ENCODE measurements at places on chromosomes 1 and 21. TPM values are rescaled to one million over a fixed set of nuclear protein-coding genes. Genes with fewer than 3 reads are reported as not detected.
A peak's percentile ranks its signal among the peaks of the same experiment; 100 is the strongest.

DNA sequence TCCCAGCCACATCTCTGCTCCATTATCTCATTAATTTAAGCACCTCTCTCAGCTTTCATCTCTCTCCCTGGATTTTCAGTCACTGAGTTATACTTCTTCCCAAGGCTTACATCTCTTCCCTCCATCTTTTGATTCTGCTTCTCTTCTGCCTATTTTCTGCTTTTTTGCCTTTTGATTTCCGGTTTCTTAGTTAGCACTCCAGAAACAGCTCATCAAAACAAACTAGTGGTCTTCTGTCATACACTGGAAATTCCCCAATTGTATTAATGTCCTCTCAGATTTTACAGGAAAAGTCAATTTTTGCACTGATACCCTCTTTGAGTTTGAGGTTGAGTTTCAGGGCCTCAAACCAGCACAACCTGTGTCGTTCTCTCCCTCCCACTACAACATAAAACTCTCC lies 1.5 kb downstream of the LCE3E start:
- DNase-seq: no peak

- no peak for DNase-seq
Observed at GRCh38 chr21:37877888-37878684, 38.2 kb downstream of the KCNJ6 start.

CCDC190 gene
- not detected for total RNA-seq

- DNase-seq: peak; percentile 51
Observed at GRCh38 chr1:29282924-29283803, 46.8 kb downstream of the PTPRU start.

- DNase-seq: peak; percentile 97
Observed at GRCh38 chr1:201748335-201748734, 80.6 kb upstream of the IPO9 start.

DNA sequence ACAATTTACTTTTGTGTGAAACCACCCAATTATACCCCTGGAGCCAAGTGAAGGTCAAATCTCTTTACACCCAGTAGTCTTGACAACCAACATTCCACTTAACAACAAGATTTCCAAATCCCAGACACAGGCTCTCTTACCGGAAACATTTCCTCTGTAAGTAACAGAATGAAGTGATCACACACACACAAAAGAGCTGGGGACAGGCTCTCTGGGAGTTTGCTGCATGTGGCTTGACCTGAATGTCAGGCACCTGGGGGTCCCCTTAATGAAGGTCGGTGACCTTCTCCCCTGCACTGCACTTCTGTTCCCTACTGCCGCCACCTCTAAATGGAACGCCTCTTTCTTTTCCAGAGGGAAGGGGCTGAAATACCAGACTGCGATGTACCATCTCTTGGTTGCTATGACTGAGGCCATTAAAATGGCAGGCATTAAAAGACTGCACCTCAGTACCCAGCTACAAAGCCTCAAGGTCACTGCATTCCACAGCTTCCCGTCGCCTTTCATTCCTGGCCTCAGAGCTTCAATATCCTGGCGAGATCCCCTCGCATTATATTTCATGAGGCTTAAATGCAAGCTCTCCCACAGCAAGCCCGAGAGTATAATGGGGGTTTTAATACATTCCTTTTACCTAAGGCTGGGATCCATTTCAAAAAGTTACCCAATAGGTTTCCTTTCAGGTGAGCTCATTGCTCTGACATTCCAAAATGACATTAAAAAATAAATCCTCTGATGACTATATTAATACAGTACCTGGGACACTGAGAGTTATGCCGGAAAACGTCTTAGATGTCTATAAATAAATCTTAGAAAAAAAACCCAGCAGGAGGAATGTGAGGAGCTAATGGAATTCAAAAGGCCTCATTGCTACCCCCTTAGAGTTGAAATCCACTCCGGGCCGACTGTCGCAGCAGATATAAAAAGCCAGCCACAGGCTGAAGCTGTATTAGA lies 90.9 kb upstream of the DIRAS3 start:
- peak; percentile 48 for DNase-seq

DNA sequence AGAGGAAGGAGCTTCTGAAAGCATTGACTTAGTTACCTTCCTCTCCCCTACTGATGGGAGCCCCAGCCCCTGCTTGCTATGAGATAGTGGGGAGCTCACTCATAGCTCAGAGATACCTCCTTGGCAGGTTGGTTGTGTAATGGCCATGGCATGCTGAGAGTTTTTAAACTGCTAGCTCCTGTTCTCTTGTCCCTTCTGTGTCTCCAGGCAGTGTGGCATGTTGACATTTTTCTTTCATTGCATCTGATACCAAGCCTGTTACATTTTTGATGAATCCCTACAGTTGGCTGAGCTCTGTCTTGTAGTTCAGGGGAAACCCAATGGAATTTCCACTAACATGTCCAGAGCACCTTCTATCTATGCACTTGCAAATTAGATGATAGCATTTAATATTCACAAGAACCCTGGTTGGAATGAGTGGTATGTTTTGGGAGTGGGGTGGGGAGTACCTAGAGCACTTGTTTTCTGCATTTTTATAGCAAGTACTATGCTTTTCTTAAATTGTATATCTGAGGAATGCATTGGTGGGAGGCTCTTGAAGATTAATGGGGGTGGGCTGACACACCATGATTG lies 39.1 kb upstream of the EFCAB14 start:
- no peak for DNase-seq

LRRC8C gene
- total RNA-seq: 2.0 TPM

GRCh38 chr1:38197312-38198061 lies 150.9 kb upstream of the POU3F1 start:
- DNase-seq: no peak
